Anterior cingulate cortex (tissue), 58 donors: ENCODE measurements at places on chromosomes 6 and 20.

DNA sequence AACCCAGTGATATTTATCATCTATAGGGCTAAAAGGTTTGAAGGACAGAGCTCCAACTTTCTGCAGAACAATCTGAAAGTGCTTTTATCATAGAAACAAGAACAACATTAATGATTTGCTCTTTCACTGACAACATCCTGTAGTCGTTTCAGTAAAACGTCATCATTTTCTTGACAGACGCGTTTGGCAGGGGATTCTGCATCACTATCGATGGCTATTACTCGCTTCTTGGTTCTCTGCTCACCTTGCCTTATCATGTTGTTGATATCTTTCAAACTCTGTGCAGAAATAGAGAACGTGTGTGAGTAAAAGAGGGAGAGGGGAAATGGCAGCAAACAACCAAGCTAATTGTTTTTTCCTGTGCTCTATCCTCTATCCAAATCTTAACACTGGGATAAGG lies 47.1 kb upstream of the SAMHD1 start:
- DNase-seq = no peak

- no peak for DNase-seq
Observed at GRCh38 chr6:159074876-159075275, 30.1 kb upstream of the TAGAP start.

DNA sequence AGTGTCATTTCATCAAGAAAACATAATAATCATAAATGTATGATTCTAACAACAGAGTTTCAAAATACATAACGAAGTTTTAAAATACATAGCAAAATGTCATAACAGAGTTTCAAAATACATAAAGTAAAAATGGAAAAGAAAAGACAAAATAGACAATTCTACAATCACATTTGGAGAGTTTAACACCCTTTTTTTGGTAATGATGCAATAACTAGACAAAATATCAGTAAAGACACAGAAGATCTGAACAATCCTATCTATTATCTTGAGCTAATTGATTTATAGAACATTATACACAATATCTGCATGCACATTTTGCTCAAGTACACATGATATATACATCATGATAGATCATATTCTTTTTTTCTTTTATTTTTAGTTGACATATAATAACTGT lies 13.4 kb upstream of the SLC17A2 start:
- no peak for DNase-seq

GRCh38 chr6:5547556-5547955 lies 286.2 kb downstream of the FARS2 start:
- no peak for DNase-seq

GRCh38 chr6:161890133-161890831 lies 616.4 kb upstream of the AGPAT4 start:
- peak; percentile 4 for DNase-seq

DNA sequence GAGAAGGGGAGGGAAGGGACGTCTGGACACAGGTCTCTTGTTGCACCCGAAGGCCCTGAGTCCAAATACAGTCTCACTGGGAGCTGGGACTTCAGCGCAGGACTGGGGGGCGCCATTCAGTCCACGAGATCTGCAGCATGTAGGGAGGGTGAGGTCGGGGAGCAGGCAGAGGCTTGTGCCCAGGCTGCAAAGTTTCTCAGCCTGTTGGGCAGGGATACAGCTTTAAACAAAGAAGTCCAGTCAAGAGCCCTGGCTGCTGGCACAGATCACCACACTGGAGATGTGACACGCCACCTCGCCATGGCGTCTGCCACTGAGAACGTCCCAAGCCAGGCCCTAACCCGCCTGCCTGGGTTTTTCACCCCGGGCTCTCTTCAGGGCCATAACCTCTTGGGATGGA lies 256.6 kb downstream of the DLL1 start:
- peak; percentile 16 for DNase-seq

GRCh38 chr6:141212296-141212695 lies 920.4 kb upstream of the GJE1 start:
- DNase-seq = no peak

- peak; percentile 65 for DNase-seq
Observed at GRCh38 chr20:57435498-57436222, 44.5 kb downstream of the RBM38 start.

- DNase-seq = no peak
Observed at GRCh38 chr6:25157183-25157582, 122.0 kb upstream of the CARMIL1 start.

DNA sequence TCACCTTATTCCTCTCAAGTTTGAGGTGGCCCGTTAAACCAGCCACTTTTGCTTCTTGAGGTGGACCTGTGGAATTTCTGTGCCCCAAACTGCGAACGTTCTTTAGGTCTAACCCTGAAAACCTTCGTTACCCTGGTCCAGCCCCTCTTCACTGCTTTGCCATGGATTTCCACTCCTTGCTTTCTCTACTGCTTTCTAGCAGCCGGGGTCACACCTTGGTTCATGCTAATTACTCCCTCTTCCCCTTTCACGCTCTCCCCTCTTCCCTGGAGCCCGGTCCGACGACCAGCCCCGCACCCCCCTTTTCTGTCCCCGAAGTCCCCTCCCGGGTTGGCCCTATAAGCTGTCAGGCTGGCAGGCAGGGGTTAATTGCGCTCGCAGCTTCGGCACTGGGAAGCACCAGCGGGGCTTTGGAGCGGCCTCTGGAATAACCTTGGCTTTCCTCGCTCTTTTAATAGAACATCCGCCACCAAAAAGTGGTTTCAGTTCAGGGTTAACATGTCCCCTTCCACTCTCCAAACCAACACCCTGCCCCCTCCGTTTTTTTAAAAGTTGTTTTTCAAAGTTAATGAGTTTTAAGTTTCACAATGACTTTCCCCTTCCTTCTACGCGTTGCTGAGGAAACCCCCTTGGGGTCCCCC lies 1.4 kb upstream of the HIVEP1 start:
- peak; percentile 60 for DNase-seq

- no peak for DNase-seq
Observed at GRCh38 chr20:46056970-46057855, 28.2 kb downstream of the SLC12A5 start.

GRCh38 chr6:77587963-77588362 lies 64.9 kb upstream of the MEI4 start:
- no peak for DNase-seq

GRCh38 chr6:154166140-154166539 lies 127.1 kb downstream of the OPRM1 start:
- DNase-seq = no peak

DNA sequence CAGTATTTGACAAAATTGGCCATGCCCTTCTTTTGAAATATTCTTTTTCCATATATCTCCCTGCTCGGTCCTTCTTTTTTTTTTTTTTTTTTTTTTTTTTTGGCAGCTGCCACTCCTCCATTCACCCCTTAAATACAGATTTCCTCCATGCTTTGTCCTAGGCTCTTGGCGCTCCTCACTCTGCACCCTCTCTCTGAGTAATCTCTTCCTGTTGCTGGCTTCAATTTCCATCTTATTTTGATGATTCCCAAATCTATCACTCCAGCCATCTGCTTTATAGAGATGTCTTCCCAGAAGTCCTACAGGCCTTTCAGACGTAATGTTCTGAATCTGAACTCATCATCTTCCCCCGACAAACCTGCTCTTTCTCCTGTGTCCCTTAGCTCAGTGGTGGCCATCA lies 12.8 kb upstream of the KLHL32 start:
- DNase-seq = no peak

GRCh38 chr20:34112600-34113101 lies 608 bp upstream of the EIF2S2 start:
- DNase-seq = no peak

DNA sequence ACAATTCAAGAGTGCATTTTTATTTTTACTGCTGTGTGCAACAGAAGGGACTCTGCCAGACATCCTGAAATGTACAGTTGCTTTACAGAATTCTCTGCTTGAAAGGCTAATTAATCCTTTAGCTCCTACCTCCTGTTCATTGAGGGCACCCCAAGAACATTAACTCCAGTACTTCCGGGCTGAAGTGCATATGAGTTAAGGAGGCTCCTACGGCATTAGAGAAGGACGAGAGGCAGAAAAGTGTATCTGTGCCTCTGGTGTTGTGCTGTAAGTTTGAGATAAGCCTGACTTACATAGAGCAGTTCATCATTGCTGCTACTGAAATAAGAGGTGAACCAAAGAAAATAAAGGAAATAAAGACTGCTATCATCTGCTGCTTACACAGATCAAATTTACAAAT lies 609.3 kb upstream of the ADGRB3 start:
- no peak for DNase-seq

GRCh38 chr6:37807656-37808055 lies 11.9 kb upstream of the ZFAND3 start:
- DNase-seq = peak; percentile 82

- no peak for DNase-seq
Observed at GRCh38 chr20:58492795-58493524, 22.2 kb downstream of the APCDD1L start.

GRCh38 chr20:47440857-47441773 lies 60.6 kb upstream of the NCOA3 start:
- DNase-seq = no peak

- DNase-seq = no peak
Observed at GRCh38 chr6:161407115-161407514, 133.3 kb upstream of the AGPAT4 start.

GRCh38 chr6:106397431-106397830 lies 36.9 kb downstream of the CRYBG1 start:
- no peak for DNase-seq

DNA sequence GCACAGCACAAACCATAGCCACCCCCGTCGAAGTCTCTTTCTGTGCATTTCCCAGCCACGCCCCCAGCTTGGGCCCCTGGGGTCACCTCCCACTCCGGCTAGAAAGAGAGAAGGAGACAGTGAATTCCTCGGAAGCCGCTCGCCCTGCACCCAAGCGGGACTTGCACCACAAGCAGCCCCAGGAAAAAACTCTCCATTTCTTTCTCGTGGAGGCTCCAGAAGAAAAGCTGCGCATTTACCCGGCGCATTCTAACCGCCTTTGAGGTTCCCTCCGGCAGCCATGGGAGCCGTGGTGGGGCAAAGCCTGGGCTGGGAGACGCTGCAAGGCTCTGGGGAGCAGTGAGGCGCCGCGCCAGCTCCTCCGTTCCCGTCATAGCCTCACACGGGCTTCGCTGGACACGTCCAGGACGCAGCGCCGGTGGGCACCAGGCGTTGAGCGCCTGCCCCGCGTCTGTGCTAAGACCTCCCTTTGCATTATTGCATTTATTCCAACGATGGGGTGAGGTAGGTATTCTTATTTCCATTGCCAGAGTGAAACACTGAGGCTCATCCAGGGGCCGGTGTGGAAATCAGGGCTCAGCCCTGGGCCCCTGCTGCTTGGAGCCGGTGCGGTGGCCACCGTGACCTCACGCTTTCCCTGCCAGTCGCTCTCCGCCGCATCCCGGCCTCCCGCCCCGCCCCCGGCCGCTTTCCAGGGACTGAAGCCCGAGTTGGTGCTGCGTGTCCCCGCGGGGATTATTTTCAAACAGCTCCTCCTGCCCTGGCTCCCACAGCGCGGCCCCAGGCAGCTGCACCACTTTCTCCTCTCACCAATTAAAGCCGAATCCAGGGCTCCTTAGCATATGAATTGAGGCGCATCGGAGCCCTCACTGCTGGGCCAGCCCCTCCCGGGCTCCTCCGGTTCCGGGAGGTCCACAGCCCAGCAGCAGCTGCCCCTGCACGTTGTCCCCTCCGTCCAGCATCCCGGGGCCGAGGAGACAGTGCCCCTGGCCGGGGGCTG lies 148.3 kb upstream of the AFDN start:
- DNase-seq = no peak

DNA sequence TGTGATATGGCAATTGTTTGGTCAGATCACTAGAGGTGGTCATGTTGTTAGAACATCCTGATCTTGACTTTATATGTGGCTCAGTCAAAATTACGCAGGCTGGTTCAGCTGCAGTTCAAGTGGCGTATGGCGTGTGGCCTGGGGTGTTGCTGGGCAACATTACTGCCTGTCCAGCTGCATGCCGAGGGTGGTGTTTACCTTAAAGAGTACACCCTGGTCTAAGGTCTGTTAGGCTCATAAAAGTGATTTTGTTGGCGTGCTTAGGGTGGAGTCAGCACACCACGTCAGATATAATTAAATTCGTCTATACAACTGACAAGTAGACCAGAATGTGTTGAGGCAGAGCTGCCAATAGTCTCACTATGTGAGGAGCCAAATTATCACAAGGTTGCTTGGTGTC lies 55.6 kb upstream of the NEDD9 start:
- no peak for DNase-seq

DNA sequence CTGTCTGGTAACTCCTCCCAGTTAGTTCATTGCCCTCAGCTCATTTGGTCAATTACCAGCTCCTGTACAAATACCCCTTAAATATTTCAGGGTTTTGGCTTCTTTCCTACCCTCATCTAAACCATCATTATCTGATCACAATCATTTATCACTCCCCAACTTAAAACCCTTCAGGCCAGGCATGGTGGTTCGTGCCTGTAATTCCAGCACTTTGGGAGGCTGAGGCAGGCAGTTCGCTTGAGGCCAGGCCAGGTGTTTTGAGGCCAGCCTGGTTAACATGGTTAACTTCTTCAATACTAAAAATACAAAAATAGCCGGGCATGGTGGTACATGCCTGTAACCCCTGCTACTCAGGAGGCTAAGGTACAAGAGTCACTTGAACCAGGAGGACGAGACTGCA lies 9.4 kb downstream of the TGIF2 start:
- DNase-seq = no peak

GRCh38 chr20:3802524-3803239 lies 6.6 kb downstream of the CDC25B start:
- DNase-seq = no peak

- DNase-seq = no peak
Observed at GRCh38 chr6:24357336-24358218, at the start of gene DCDC2. Gene DCDC2 (minus strand): TSS chr6:24358059. CDS start chr6:24357750, 309 bp downstream.

DNA sequence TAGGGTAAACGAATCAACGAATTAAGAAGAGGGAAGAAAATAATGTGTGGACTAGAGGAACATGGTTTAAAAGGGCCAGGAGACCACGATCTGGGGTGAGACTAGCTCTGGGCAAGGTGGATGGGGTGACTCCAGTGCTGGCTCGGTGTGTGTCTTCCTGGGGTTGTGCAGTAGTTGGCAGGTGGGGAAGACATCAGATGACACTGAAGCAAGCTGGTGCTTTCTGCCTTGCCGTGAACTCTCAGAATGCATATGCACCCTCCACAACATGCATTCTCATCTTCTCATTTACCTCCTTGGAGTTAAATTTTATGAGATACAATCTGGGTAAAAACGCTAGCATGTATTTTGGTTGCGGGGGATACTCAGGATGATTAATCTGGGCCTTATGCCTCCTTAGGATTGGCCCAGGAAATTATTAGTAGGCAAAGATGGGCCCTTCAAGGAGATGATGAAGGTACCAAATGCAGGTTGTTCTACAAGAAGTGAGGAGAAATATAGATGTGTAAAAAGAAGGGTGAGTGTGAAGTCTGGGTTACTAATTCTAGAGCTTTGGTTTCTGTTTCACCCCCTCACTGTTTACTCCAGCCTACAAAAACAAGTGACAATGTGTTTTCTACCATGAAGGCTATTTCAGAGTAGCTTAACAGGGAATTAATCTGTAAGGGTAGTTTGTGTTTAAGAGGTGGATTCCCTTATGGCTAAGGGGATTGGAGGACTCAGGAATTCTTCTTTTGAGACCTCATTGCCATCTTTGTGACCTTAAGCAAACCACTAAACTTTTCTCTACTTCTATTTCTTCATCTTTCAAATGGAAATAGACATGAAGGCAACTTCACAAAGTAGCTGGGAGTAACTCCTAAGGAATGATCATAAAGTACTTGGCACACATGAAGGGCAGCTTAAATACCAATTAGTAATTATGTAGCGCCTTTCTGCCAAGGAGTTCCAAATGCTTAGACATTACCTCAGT lies 71.0 kb upstream of the SUPT3H start:
- no peak for DNase-seq

GRCh38 chr20:38224531-38224930 lies 36.0 kb downstream of the KIAA1755 start:
- no peak for DNase-seq
